Immature natural killer cell (primary cell): ENCODE measurements at places on chromosomes 11 and 22. TPM values are rescaled to one million over a fixed set of nuclear protein-coding genes. Genes with fewer than 3 reads are reported as not detected.

The CHRM1 gene
- not detected for polyA plus RNA-seq

DNA sequence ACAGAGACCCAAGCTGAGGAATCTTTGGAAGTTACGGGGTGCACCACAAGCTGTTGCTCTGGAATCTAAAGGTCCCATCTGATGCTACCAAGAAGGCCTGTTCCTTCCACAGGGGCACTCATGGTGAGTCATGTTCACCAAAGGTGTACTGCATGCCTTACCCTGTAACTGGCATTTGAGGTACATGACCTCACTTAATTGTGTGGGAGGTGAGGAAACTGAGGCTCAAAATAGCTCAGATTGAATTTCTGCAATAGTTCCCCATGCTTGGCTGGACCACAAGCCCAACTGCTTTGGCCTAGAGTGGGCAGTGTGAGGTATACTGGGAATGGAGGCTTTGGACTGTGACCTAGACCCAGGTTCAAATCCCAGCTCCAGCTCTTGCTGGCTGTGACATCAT lies 8.2 kb downstream of the MTFP1 start:
- no peak overlapping the region for H3K4me3 ChIP-seq
- peaks cover 22% of the 10 kb centered on the region for H3K4me1 ChIP-seq
- H3K27ac ChIP-seq: peak overlapping the region; percentile 100
- DNase-seq: no peak
- H3K27me3 ChIP-seq: peaks cover 12% of the 10 kb centered on the region

The C22orf42 gene
- not detected for polyA plus RNA-seq

The ENDOD1 gene
- polyA plus RNA-seq: 12.6 TPM

DNA sequence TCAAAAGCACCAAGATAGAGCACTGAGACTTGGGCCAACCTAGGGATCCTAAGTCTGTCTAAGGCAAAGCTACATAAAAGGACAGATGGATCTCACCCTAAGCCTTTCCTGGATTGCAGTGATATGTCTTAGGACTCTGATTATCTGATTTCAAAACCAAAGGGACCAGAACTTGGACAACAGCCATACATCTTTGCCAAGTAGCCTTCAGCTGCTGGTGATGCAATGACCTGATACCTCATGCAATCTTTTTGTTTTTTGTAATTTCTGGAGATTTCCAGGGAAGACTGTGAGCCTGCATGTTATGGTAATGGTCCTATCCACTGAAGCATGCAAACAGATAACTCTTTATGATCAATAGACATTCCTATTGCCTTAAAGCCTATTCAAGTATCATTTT lies 230.4 kb upstream of the MTNR1B start:
- no peak overlapping the region for H3K4me3 ChIP-seq
- H3K4me1 ChIP-seq: no peaks in the 10 kb centered on the region
- H3K27ac ChIP-seq: no peak overlapping the region
- no peak for DNase-seq
- H3K36me3 ChIP-seq: no peaks in the 10 kb centered on the region

DNA sequence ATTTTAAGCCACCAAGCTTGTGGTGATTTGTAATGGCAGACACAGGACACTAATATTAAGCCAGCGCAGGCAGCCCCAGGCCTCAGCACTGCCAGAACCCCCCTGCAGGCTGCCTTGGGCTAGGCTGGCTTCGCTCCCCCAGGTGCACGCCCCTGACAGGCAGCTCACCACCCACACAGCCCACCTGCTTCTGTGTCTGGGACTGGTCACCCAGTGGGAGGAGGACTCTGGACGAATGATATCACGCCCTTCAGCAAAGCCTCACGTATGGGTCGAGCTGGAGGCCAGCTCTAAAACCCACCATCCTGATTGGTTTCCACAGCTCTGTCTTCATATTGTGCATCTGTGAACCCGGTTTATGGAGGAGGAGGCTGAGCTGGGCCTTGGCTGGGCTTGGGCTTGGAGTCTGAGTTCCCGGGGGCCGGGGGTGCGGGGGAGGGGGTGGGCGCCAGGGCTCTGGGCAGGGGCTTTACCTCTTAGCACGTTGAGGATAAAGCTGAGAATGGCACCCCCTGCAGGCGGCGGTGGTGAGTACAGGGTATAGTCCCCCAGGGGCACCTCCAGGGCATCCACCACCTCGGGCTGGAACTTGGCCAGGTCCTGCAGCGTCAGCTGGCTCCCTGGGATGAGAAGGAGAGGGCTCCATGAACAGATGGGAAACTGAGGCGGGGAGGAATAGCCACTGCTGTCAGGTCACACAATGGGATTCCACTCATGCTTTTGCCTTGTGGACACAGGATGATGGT lies 13.8 kb downstream of the GGT5 start:
- peaks cover 1% of the 10 kb centered on the region for H3K4me1 ChIP-seq
- peak overlapping the region; percentile 67 for H3K27ac ChIP-seq
- H3K4me3 ChIP-seq: no peak overlapping the region
- peak; percentile 27 for DNase-seq
- H3K36me3 ChIP-seq: no peaks in the 10 kb centered on the region
- H3K27me3 ChIP-seq: no peaks in the 10 kb centered on the region

- peaks cover 48% of the 10 kb centered on the region for H3K4me1 ChIP-seq
- no peak overlapping the region for H3K4me3 ChIP-seq
- H3K27me3 ChIP-seq: peaks cover 3% of the 10 kb centered on the region
- no peak for DNase-seq
- no peaks in the 10 kb centered on the region for H3K36me3 ChIP-seq
Measured at GRCh38 chr22:42984814-42985530, 30.0 kb downstream of the PACSIN2 start.

DNA sequence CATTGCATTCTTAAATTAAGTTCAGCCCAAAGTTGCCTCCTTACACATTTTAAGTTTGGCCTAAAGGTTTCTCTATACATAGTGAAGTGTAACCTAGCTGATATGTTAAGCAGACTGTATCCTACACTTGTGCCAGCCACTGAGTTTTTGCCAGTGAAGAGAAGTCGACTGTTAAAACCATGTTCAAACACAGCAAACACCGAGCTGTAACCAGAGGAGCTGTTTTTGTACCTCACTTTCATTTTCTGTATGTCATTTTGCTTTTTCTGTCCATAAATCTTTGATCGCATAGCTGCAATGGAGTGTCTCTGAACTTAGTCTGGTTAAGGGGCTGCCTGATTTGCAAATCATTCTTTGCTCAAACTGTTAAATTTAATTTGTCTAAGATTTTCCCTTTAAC lies 403.7 kb downstream of the LUZP2 start:
- no peaks in the 10 kb centered on the region for H3K27me3 ChIP-seq
- peaks cover 12% of the 10 kb centered on the region for H3K4me1 ChIP-seq
- no peak for DNase-seq
- no peak overlapping the region for H3K27ac ChIP-seq

DNA sequence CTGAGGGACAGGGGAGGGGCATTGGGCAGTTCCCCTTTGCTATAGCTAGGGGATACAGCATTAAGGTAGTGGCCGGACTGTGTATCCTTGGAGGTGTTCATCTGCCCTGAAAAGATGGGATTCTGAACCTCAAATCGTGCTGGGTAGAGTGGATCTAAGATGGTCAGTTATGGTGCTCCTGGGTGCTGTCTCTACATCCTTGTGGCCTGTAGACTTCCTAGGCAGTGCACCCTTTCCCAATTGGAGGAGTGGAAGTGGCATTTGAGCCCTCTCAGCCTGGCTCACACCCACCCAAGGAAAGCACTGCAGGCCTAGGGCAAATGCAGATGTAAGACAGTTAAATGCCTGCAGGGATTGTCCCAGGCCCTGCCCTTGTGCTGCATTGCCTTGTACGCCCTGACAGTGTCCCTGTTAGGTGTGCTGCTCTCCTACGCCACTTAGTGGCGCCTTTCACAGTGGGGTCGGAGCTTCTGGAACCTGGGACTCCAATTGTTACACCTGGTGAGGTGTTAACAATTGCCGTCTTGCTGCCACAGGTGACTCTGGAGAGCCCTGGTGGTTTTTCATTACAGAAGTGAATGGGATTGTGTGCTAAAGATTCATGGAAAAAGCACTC lies 35.0 kb downstream of the PPFIBP2 start:
- peaks cover 2% of the 10 kb centered on the region for H3K27me3 ChIP-seq
- DNase-seq: no peak
- no peaks in the 10 kb centered on the region for H3K4me1 ChIP-seq
- no peaks in the 10 kb centered on the region for H3K36me3 ChIP-seq
- H3K4me3 ChIP-seq: no peak overlapping the region

- peak; percentile 65 for DNase-seq
- H3K4me3 ChIP-seq: no peak overlapping the region
- peaks cover 10% of the 10 kb centered on the region for H3K36me3 ChIP-seq
- H3K27ac ChIP-seq: peak overlapping the region; percentile 90
- no peaks in the 10 kb centered on the region for H3K27me3 ChIP-seq
- H3K4me1 ChIP-seq: peaks cover 21% of the 10 kb centered on the region
Measured at GRCh38 chr22:21712751-21713427, 22.7 kb downstream of the YPEL1 start.

GRCh38 chr11:23284631-23285030 lies 424.4 kb upstream of the CCDC179 start:
- no peak overlapping the region for H3K4me3 ChIP-seq
- H3K27me3 ChIP-seq: no peaks in the 10 kb centered on the region
- DNase-seq: no peak
- H3K4me1 ChIP-seq: no peaks in the 10 kb centered on the region
- H3K36me3 ChIP-seq: no peaks in the 10 kb centered on the region

DNA sequence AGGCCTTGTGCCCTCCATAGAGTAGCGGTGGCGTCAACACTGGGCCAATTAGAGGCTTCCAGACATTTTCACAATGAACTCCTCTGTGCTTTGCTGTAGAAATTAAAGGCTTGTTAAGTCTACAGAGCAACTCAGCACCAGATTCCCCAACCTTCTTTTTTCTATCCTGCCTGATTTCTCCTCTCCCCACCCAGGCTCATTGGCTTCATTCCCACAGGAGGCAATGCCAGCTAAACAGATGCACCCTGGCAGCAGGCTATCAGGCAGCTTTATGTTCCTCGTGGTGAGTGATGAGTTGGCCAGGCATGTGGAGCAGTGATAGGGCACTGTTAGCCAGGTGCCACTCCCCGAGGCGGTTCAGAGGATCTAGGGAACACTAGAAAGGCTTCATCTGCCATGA lies 4.8 kb downstream of the DIXDC1 start:
- H3K27me3 ChIP-seq: no peaks in the 10 kb centered on the region
- H3K4me1 ChIP-seq: peaks cover 16% of the 10 kb centered on the region
- DNase-seq: no peak

DNA sequence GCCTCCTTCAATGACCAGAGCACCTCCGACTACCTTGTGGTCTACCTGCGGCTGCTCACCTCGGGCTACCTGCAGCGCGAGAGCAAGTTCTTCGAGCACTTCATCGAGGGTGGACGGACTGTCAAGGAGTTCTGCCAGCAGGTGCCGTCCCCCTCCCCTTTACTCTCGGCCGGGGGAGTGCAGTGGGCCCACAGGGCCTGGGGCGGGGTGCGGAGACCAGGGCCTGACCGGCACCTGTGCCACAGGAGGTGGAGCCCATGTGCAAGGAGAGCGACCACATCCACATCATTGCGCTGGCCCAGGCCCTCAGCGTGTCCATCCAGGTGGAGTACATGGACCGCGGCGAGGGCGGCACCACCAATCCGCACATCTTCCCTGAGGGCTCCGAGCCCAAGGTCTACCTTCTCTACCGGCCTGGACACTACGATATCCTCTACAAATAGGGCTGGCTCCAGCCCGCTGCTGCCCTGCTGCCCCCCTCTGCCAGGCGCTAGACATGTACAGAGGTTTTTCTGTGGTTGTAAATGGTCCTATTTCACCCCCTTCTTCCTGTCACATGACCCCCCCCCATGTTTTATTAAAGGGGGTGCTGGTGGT lies 11.0 kb downstream of the OTUB1 start:
- H3K27me3 ChIP-seq: peaks cover 4% of the 10 kb centered on the region
- DNase-seq: no peak
- H3K4me3 ChIP-seq: no peak overlapping the region

The IGSF22 gene
- 0.46 TPM for polyA plus RNA-seq

- H3K4me1 ChIP-seq: peaks cover 5% of the 10 kb centered on the region
- no peak overlapping the region for H3K4me3 ChIP-seq
- no peak for DNase-seq
- H3K27ac ChIP-seq: no peak overlapping the region
- no peaks in the 10 kb centered on the region for H3K36me3 ChIP-seq
Measured at GRCh38 chr11:1936072-1936780, 10.9 kb upstream of the MRPL23 start.

- no peak for DNase-seq
- no peaks in the 10 kb centered on the region for H3K36me3 ChIP-seq
- peaks cover 4% of the 10 kb centered on the region for H3K27me3 ChIP-seq
- H3K4me3 ChIP-seq: no peak overlapping the region
- no peaks in the 10 kb centered on the region for H3K4me1 ChIP-seq
Measured at GRCh38 chr11:1139441-1140083, 18.2 kb upstream of the MUC5AC start.

The OR6T1 gene
- polyA plus RNA-seq: not detected

The IFTAP gene
- 3.1 TPM for polyA plus RNA-seq

DNA sequence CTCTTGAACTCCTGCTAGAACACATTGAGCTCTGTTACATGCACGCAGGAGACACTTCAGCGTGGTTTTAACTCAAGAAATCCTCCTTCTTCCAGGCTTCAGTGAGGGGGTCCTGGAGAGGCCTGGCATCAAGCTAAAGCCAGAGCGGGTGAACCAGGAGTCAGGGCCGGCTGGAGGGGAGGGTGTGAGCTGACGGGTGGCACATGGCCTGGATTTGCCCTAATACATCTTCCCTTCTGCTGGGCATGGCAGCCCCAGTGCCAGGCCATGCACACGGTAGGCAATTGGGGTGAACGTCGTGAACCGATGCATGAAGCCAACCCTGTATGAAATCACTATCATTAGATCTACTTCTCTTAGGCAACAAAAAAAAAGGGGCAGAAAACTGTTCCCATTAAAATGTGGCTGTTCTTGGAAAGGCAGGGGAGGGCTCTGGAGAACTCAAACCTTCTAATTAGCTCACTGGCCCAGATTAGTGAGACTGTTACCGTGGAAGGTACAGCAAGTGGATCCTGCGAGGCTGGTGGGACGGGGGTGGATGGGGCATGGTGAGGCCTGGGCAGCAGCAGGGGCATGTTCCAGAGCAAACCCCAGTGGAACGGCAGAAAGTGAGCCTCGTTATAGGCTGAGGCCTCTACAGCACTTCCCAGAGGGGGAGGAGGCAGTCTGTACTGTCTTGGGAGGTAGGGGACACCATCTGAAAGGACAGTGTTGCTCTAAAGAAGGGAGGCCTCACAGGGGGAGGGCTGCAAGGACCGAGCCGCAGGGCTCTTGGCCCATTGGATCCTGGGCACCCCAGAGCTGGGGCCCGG lies 10.6 kb downstream of the IFT27 start:
- no peaks in the 10 kb centered on the region for H3K4me1 ChIP-seq
- no peak overlapping the region for H3K27ac ChIP-seq
- no peaks in the 10 kb centered on the region for H3K27me3 ChIP-seq
- no peak for DNase-seq
- H3K4me3 ChIP-seq: no peak overlapping the region

The SMCO4 gene
- polyA plus RNA-seq: 11.1 TPM
